ENCODE measurements at places on chromosomes 7 and 10. TPM values are rescaled to one million over a fixed set of nuclear protein-coding genes. Genes with fewer than 3 reads are reported as not detected.
A peak's percentile ranks its signal among the peaks of the same experiment; 100 is the strongest.

DNA sequence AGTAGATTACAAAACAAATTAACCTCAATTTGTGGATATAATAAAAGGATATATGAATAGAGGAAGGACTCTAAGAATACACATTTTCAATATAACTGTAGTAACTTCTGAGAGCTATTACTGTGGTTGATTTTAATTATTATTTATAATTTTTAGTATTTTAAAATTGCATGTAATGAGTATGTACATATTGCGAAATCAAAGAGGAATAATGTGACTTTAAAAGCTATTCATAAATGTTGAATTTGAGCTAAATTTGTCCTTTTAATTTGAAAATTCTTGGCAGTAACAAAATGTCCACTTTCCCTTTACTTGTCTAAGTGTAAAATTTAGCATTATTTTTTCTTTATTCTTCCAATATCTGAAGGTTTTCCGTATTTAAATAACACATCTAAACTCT is 750.6 kb upstream of the PCDH15 start:
- no peak for DNase-seq

DNA sequence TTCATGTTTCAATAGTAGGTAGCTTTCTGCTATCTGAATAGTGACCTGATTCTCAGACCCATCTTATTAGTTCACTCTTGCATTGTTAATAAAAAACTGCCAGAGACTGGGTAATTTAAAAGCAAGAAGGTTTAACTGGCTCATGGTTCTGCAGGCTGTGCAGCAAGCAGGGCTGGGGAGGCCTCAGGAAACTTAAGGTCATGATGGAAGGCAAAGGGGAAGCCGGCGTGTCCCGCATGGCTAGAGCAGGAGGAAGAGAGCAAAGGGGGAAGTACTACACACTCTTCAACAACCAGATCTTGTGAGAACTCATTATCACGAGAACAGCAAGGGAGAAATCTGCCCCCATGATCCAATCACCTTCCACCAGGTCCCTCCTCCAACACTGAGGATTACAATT is 185.2 kb upstream of the PITRM1 start:
- no peak for DNase-seq

DNA sequence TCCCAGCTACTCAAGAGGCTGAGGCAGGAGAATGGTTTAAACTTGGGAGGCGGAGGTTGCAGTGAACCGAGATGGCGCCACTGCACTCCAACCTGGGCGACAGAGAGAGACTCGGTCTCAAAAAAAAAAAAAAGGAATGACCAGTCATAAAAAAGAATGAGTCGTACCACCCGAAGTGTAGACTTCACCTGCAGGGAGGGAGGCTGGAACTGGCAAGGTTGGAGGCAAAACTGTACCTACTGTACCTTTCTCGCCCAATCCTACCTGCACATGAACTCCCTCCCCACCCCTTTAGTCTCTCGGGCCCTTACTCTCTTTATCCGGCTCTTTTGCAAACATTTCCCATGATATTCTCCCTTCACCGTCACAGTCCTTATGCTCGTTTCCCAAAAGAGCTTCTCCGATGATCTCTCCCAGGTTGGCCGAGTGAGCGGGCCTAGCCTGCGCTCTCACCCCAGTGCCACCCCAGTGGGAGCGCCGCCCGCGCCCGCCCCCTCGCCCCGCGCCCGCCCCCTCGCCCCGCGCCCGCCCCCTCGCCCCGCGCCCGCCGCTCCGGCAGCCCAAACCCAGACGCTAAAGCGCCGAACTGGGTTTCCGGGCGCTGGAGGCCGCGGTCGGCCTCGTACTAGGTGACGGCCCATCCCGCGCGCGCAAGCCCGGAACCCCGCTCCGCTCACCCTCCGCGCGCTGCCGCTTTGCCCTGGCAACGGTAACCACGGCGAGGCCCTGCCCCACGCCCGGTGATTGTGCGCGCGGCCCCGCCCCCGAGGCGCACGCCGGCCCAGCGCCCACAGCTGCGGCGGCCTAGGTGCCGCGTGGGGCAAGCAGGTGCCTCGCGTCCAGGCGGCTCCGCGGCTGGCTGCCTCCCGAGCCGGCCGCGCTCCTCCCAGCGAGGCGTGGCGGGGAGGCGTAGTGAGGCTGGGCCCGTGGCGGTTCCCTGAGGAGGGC is at the start of gene SMKR1:
TSS of gene SMKR1 (plus strand) at position 772 of the 948 bp plus-strand sequence. CDS start 294 bp downstream, outside the sequence.
- peak; percentile 88 for DNase-seq

- DNase-seq: peak; percentile 7
These were observed 61.7 kb downstream of the CSGALNACT2 start for GRCh38 chr10:43199684-43200537.

GRCh38 chr7:141698247-141699015 is 3.5 kb downstream of the DENND11 start:
- no peak for DNase-seq

DNA sequence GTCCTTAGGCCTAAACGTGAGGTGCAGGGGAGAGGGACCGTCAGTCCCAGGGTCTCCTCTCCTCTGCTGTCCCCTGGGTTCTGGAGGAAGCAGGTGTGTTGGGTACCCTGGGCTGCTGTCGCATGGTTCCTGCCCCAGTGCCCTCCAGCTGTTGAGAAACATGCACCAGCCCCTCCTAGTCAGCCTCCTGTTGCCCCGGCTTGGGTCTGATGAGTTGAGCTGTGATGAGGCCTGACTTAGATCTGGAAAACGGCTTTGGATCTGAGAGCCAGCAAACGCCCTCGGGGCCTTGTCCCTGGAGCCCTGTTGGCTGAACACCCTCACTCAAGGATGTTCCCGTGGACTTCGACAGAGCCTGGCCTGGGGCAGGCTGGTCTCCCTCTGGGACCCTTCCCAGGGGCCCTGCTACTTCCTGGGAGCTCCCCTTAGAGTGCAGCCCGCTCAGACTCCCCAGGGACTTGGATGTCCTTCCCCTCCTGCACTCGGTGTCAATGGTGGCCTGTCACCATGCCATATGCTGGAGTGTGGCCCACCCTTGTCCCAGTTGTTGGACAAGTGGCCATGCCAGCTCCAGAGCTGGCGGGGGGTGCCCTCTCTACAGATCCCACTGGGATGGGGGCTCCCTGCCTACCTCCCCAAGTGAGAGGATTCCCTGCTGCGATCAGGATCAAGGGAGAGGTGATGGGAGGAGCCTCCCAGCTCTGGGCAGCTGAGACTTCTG is 12.3 kb downstream of the ZNF316 start:
- DNase-seq: no peak

Gene SLC13A1
- total RNA-seq: 132 TPM
